ENCODE measurements at places on chromosomes 13 and 19.

- DNase-seq, result no peak
Observed at GRCh38 chr13:23462815-23463559, 29.5 kb upstream of the SACS start.

DNA sequence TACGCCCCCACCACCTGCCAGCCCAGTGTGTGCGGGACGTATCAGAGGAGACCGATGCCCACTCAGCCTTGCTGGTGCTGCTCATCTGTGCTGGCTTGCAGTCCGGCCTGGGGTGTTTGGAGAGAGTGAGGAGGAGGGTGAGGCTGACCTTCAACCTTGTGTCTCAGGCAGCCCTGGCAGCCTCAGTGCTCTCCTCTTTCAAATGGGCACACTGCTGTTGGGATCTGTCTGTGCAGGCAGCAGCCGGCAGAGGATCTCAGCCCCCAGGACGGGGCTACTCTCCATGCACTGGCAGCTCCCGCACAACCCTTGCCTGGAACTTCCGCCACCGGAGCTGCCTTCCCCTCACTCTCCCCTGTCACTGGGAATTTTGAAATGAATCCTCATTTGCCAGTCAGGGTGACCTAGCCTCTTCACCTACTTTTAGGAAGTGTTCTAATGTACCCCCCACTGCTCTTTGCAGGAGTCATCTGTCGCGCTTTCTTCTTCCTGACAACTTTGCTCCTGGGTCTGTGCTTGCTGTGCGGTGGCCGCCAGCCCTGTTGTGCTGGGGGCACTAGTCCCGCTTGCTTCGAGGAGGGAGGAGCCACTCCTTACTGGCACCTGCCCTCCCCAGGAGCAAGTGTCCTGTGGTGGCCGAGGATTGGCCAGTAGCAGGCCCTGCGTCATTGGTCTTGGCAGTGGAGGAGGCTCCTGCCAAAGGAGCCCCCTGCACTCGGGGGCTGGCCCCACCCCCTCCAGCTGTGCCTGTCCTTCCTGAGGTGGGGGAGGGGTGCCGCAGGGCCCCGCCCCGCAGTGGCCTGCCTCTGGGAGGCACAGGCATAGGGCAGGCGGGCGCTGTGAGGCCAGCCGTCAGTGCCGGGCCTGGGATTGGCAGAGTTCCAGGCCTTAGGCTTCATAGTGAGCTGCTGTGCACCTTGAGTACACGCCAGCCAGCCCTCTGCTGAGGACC lies 53.4 kb downstream of the TSSK6 start:
- DNase-seq, result peak; percentile 38

DNA sequence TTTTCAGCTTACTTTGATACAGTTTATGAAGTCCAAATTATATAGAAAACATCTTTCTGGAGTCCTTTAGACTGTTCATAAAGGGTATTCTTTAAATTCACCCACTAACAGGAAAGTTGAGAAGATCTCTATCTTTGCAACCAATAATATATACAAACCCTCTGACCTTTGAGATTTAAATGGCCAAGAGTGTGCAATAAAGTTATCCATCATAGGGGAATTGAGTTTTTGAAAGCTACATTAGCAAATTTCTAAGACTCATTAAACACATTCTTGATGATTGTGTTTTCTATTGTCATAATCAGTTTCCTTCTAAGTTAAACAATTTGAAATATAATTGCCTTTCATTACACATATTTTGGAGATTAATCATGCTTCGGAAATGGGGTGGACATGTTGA lies 15.9 kb downstream of the FLT1 start:
- DNase-seq, result no peak

- DNase-seq, result no peak
Observed at GRCh38 chr13:35136585-35136984, 194.5 kb downstream of the NBEA start.

DNA sequence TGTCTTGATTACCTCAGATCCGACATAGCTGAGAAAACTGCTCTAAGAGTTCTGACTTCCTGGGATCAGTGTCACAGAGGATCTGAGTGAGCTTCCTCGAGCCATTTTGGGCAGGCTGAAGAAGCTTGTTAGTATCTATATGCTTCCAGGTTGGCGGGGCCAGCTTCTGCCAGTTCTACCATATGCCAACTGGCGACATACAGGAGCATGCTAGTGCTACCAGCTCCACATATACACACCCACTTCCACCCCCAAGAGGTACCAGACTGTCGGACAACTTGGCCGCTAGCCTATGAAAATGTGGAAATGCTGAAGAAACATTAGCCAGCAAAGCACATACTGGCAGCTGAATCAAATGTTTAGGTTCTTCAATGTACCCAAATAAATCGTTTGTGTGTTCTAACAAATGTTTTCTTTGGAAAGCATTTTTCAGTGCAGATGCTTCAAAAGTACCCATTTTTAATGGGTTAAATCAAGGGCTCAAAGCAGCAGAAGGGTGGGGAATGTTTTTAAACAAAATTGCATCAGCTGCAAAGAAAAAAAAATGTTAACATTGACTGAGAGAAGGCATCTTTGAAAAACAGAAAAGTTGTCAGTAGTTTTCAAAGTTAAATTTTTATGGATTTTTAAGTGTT lies 163.7 kb downstream of the KLF12 start:
- DNase-seq, result peak; percentile 50

DNA sequence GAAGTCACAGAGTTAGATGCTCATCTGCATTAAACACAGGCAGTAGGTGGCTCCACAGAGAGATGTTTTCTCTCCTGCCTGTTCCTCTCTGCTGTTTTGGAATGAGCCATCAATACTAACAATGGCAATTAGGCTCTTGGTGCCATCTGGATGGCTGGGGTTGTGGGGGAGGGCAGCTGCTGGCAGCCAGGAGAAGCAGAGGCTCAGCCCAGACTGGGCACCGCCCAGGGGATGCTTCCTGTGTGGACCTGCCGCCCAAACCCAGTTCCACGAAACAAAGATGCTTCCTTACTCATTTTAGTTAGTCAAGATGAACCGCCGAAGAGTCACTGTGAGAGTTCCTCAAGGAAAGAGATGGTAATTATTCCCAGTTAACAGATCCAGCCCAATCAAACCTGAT lies 50.8 kb upstream of the PCDH8 start:
- DNase-seq, result no peak

- DNase-seq, result no peak
Observed at GRCh38 chr19:37165635-37166034, 6.9 kb downstream of the ZNF585A start.

GRCh38 chr19:51272183-51272810 lies 21.4 kb downstream of the SIGLECL1 start:
- DNase-seq, result no peak

DNA sequence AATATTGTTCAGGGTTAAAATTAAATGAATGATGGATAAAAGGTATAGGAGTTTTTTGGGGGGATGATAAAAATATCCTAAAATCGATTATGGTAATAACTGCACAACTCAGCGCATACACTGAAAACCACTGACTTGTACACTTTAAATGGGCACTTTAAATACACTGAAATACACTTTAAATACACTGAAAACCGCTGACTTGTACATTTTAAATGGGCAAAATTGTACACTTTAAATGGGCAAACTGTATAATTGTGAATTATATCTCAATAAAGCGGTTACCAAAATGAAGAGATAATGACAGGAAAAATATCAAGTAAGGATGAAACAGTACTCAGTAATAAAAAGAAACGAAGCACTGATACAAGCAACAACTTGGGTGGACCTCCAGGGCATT lies 1.5 kb downstream of the LIG1 start:
- no peak for DNase-seq

GRCh38 chr19:41330946-41331678 lies 21.1 kb downstream of the CCDC97 start:
- DNase-seq, result no peak

DNA sequence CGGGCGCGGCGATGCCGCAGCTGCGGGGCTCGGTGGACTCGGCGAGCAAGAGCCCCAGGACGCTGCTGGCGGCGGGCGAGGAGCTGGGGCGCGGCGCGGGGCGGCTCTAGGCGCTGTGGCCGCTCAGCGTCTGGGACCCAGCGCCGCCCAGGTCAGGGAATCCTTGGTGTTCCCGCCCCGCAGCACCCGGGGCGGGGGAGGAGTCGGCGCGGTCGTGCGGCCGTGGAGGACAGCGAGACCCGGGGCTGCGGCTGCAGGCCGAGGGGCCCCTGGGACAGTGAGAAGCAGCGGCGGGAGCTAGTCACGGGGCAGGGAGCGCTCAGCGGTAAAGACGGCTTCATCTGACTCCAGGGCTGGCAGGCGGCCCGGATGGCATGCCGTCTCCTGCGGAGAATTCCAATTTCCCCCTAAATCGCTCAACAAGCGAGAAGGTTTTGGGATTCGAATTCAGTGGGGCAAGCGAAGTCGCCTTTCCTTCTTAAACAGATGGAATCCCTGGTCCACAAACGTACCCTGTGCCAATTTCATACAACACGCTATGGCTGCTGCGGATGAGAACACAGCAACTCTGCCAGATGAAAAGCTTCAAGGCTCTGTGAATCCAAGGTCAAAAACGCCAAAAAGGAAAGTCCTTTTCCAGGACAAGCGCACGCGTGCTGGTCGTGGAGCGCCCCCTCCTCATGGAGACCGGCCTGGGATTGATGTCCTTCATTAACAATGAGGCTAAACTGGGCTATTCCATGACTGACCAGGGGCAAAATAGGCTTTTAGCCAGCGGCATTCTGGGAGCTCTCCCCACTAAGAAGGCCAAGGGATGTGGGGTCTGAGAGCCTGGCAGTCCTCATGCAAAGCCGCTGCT lies 4.2 kb upstream of the ZSCAN4 start:
- peak; percentile 76 for DNase-seq

All from adipocyte (in vitro differentiated cells).